Common myeloid progenitor, CD34-positive (primary cell): ENCODE measurements at places on chromosomes 5 and 9.

DNA sequence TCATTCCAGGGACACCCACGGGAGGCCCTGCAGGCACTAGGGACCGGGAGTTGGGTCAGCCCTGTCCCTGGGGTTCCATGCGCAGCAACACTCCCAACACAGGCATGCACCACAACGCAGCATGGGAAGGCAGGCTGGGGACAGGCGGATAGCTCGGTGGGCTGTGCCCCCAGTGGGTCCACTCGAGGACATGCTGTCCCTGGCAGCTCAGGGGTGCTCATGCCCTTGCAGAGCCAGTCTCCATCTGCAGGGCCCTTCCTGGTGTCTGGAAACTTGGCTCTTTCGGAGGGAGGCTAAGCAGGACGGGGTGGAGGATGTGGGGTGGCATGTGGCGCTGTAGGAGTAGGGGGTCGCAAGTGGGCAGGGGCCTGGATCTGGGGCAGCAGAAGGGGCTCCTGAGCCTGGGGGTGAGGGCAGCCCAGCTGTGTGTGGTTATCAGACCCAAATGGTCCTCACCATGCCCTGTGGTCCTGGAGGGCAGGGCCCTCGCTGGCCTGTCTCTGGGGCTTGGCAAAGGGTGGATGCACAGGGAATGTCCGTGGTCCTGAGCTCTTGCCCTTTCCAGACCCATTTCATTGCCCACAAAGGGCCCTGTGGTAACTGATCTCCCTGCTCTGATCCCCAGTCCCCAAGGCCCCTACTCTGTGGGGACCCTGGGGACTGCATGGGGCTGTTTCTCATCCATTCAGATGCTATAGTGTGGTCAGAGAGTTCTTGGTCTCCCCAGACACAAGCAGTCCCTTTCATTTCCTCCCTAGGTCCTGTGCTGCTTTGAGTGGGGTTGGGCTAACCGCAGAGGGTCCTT, 90.3 kb upstream of the PHYKPL start:
- DNase-seq = no peak

- DNase-seq = no peak
These were observed 15.9 kb upstream of the CDKN2AIPNL start for GRCh38 chr5:134427540-134428041.

- no peak for DNase-seq
These were observed 57.1 kb downstream of the KCNIP1 start for GRCh38 chr5:170560938-170561337.

- DNase-seq = no peak
These were observed 330.1 kb downstream of the MAN2A1 start for GRCh38 chr5:110019780-110020179.

GRCh38 chr5:133783481-133783880, 171.1 kb upstream of the FSTL4 start:
- DNase-seq = no peak

- DNase-seq = peak; percentile 38
These were observed 105.1 kb upstream of the SLC25A48 start for GRCh38 chr5:135729321-135729786.

DNA sequence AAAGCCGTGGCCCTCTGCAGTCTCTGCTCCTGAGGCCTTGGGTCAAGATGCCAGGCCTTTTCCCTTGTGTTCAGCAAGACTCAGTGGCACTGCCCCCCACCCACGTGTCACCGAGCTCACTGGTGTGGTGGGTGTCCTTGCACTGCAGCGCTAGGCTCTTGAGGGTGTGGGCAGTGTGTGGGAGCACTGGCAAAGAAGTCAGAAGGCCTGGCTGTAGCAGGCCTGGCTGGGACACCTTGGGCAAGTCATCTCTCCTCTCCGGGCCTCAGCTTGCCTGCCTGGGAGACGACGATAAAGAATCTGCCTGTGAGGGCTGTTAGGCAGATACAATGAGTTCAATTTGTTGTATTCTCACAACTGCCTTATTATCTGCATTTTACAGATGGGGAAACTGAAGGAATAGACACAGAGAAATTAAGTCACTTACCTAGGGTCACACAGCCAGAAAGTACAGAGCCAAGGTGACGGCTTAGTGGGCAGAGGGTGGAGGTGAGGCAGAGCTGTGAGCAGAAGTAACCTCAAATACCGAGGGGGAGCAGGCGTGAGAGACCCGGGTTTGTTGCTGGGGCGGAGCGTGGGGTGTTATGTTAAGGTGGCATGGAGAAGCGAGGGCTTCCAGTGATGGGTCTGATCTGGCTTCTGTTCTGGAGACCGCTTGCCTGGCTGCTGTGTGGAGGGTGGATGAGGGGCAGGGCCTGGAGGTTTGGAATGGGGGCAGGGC, 1.4 kb downstream of the TSPAN17 start:
- DNase-seq = no peak

GRCh38 chr9:94086486-94087345, 2.5 kb downstream of the PTPDC1 start:
- no peak for DNase-seq

- DNase-seq = no peak
These were observed 5.5 kb upstream of the FBP2 start for GRCh38 chr9:94599102-94599501.

DNA sequence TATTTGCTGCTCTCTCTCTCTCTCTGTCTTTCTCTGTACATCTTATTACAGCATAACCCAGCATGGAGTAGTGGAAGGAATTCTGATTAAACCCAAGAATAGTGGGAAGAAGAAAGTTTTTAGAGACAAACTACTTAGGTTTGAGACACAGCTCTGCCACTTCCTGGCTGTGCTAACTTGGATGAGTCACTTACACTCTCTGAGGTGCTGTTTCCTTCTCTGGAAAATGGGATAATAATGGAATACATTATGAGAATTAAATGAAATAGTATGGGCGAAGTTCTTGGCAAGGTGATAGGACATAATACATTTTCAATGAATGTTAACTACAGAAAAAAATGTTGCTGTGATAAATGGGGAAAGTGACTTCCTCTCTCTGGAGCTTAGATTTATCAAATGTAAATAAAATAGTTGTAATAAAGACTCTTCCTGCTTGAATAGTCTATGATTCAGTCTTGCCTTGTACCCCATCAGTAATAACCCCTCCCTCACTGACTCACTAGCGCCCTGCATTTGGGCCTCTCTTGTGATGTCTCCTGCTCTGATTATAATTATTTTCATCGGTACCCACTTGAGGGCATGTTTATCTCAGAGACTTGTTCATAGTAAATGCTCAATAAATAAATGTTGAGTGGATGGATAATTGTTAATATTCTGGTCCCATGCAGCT, 27.6 kb downstream of the KIF4B start:
- no peak for DNase-seq

DNA sequence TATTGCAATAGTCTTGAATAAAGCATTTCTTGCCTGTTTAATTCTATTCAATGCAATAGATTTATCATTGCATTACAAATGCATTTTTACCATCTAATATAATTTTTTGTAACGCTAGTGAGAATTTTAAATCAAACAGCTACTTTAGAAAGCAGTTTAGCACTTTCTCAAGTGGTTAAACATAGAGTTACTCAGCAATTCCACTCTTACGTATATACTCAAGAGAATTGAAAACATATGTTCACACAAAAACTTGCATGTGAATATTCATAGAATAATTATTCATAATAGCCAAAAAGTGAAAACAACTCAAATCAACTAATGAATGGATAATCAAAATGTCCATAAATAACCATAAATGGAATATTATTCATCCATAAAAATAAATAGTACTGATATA, 244.7 kb downstream of the TMEM167A start:
- DNase-seq = no peak

GRCh38 chr9:121921444-121921843, 171.7 kb downstream of the TTLL11 start:
- no peak for DNase-seq

DNA sequence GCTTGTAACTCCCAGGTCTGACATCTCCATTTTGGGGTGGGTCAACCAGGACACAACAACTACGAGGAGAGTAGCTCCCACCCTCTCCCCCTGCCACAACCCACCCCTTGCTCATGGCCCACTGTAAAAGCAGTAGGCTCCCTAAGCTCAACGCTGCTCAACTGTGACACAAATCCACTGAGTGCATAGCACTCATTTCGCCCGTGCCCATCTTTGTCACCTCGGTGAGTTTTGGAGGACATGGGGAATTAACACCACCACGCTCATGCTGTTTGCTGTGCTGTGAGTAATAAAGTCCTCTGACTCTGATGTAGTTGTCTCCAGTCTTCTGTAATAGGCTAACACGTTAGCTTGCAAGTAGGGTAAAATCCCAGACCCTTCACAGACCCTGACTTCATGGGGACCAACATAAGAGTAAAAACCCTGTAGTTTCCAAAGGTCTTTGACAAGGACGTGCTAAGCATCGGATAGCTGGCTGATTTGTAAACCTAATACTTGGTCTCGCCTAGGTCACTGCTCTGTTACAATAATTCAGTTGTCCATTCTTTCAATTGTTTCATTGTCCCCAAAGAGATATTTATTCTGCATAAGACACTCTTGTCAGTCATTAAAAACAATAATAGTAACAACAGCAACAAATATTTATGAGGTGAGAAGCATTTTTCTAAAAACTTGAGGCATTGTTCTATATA, 7.7 kb downstream of the PLGRKT start:
- DNase-seq = no peak

- DNase-seq = no peak
These were observed 347.5 kb downstream of the SEMA5A start for GRCh38 chr5:9198394-9198793.

- DNase-seq = no peak
These were observed 246.7 kb downstream of the ADAMTSL1 start for GRCh38 chr9:18720691-18721090.
